ENCODE measurements at places on chromosomes 1 and 21.

GRCh38 chr1:25985171-25985570 is 12.7 kb downstream of the PAFAH2 start:
- no peak for DNase-seq

DNA sequence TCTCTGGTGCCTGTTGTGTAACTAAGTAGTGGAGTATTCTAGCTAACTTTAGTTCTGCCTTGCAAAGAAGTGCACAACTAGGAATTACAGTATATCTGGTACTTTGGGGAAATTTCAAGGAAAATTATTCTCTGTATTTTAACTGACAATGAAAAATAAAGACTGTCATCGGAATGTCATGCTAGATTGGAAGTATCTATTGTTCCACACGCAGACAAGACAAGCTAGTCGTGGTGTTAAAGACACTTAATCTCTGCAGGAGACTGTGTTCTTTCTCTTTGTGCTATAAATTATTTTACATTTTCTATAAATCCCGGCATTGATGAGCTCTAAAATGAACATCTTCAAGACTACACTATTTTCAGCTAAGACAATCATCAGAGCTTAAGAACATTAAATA is 1068.8 kb upstream of the ADGRL4 start:
- DNase-seq, result no peak

DNA sequence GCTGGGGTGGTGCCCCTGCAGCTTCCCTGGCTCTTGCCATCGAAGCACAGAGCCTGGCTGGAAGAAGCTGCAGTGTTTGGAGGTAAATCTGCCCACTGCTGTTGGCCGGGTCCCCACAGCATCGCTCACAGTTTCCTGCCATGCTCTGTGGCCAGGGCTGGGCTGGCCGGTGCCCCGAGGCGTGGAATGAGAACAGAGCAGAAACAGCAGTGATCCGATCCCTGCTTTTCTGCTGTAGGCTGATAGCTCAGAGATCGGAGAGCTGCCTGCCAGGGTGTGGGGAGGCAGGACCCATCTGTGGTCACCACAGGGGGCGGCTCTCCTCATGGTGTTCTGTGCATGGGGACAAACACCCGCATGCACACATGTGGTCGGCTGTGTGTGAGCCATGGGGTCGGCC is 11.5 kb downstream of the SLC45A1 start:
- no peak for DNase-seq

DNA sequence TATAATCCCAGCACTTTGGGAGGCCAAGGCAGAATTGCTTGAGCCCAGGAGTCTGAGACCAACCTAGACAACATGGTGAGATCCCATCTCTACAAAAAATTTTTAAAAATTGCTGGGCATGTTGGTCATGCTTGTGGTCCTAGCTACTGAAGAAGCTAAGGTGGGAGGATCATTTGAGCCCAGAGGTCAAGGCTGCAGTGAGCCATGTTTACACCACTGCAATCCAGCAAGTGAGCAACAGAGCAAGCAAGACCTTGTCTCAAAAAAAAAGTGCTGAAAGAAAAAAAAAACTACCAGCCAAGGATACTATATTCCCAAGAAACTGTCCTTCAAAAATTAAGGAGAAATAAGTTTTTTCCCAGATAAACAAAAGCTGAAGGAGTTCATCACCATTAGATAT is 78.1 kb downstream of the SH3GLB1 start:
- DNase-seq, result no peak

DNA sequence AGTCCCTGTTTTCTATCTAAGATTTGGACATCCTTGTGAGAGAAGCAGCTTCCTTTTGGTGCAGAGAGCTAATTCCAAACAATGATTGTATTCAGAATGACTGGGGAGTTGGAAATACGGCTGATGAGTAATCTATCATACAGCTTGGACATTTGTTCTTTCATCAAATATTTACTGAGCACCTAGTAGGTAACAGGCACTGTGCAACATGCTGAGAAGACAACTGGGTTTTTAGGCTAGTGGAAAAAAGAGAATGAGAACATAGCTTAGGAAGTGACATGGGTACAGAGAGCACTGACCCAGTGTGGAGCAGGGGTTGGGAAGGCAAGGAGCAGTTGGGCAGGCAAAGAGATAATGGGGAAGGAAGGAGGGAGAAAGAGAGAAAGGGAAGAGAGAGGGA is 87.5 kb downstream of the TBX19 start:
- DNase-seq, result no peak

GRCh38 chr1:202247837-202248795 is 54.5 kb downstream of the LGR6 start:
- DNase-seq, result no peak

GRCh38 chr1:104406728-104407127 is 657.0 kb downstream of the AMY1C start:
- DNase-seq, result no peak

GRCh38 chr1:24695202-24695974 is 49.9 kb upstream of the CLIC4 start:
- no peak for DNase-seq

- no peak for DNase-seq
Measured at GRCh38 chr1:60636946-60637345, 445.4 kb upstream of the NFIA start.

- DNase-seq, result no peak
Measured at GRCh38 chr1:119435052-119435451, 20.1 kb downstream of the HSD3B2 start.

DNA sequence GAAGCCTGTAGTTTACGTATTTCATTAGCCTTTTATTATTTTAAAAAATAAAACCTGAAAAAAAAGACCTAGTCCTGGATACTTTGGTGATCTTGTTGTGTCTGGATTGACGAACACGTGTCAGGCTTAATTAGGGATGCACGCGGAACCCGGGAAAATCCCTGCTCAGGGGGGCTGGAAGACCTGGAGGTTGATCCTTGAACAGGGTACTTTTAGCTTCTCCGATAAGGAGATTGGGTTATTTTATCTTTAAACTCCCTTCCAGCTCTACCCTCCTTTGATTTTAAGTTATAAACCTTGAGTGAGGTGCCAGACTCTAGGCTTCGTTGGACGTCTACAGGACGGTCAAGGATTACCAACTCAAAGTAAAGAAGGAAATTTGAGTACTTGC is 552 bp upstream of the ZNF691 start:
- DNase-seq, result no peak

GRCh38 chr1:160949881-160950280 is 4.7 kb downstream of the ITLN2 start:
- no peak for DNase-seq

GRCh38 chr21:32576011-32576410 is 9.3 kb downstream of the TCP10L start:
- no peak for DNase-seq

DNA sequence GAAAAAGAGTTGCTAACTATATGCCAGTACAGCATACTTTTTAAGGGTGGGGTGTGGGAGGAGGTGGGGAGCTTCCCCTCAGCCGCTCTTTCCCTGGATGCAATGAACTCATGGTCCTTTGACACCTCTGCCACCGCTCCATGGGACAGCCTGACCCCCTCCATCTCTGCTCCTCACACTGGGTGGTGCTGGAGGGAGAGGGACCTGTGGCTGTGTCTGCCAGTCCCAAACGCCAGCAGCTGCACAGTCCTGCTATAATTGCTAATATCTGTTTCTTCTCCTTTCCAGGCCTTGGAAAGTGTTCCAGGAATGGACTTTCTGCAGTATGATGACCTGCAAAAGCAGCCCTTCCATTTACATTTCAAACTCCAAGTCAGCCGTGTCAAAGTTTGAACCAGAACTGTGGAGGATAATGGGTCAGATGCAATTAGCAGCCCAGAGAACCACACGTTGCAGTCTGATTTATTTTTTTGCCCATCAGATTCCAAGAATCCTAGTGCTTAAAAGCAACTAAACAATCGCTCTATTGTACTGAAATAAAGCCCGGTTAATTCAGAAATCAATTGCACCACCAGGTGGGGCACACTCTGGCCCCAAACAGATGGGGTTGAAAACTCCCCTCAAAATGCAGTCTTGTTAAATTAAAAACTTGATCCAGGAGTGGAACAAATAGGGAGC is 160.7 kb upstream of the LMO4 start:
- no peak for DNase-seq

DNA sequence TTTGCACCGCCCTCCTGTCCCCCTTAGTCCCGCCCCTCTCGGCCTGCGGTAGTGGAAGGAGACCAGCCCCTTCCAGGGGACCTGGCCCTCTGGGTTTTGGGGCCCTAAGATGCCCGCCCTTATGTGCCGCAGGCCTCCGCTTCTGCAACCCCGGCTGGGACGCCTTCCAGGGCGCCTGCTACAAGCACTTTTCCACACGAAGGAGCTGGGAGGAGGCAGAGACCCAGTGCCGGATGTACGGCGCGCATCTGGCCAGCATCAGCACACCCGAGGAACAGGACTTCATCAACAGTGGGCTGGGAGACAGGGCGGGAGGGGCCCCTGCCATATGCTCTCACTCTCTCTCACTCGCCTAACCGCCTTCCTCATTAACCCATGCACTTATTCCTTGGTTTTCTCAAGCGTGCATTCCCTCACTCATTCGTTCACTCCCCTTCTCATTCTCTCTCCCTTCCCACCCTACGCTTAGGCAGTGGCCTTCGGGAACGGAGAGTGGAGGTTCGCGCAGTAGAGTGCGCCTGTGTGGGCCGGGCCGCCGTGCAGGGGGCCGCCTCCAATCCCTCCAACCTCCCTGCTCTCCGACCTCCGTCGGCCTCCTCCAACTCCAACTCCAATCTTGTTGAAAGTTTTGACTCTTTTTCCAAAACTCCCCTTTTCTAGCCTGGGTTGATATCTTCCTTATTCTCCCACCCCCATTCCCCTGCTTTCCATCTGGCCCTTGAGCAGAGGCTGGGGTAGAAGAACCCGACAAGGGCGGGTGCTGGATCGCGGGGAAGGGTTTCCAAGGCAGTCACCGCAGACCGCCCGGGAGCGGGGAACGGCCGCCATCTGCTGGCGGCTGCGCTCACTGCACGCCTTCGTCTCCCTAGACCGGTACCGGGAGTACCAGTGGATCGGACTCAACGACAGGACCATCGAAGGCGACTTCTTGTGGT is 15.2 kb downstream of the BCAN start:
- peak; percentile 61 for DNase-seq

DNA sequence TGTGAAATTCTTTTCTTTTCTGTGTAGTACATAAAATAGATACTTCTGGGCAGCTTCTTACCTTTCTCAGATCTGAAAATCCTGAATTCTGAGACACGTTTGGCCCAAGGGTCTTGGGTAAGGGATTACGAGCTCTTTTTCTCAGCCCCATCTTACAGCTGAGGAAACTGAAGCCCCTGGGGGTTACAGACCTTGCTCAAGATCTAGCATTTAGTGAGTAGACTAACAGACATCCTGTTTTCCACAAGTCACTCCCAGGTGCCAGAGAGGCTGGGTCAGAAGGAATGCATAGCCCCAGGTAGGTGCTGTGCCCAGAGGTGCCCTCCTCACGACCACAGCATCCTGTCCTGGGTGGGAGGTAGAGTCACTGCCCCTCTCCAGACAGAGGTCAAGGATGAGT is 13.2 kb upstream of the CREG1 start:
- no peak for DNase-seq

- DNase-seq, result no peak
Measured at GRCh38 chr1:177471244-177471643, 300.5 kb downstream of the BRINP2 start.

DNA sequence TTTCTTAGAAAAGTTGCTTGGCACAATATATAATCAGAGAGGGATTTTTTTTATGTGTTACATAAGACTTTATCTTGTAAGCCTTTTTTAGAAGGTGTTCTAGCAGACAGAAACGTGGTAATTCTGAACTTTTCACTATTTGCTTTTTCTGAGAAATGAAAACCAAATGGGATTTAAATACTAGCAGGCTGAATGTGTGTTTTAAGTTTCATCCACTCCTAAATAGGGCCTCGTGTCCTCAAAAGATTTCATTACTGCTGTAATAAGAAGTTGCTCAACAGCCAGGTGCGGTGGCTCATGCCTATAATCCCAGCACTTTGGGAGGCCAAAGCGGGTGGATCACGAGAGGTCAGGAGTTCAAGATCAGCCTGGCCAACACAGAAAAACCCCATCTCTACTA is 44.7 kb upstream of the FMO2 start:
- DNase-seq, result no peak

DNA sequence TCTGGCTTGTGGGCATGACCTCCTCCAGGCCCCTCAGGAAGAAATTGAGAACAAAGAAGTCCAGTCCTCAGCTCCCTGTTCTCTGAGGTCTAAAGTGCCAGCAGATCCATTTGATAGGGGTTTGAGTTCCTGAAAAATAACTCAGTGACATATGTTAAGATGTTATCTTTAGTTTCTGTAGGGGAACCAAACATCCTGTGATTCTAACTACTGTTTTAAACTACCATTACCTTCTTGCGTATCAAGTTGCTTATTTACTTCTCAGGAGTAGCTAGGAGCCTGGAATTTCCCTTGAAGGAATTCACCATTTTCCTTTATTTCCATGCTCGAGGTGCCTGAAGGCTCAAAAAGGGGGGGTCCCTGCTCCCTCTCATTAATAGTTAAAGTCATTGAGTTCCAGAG is 18.8 kb upstream of the LIN9 start:
- no peak for DNase-seq

DNA sequence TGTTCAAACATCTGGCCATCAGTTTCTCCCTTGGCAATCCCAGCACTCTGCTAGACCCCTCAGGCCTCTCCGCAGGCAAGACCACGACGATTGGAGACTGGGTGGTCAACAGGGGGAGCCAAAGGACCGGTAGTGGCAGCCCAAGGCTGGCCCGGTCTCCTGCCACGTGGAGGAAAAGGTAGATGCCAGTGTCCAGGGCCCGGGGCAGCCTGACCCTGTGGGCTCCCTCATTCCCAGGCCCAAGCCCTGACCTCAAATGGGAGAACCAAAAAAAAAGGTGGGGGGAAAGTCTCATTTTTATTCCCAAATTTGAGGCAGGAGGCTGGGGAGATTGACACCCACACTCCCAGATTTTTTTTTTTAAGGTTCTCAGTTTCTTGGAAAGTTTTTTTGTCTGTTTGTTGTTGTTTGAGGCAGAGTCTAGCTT is 24.8 kb downstream of the S100A6 start:
- peak; percentile 65 for DNase-seq

DNA sequence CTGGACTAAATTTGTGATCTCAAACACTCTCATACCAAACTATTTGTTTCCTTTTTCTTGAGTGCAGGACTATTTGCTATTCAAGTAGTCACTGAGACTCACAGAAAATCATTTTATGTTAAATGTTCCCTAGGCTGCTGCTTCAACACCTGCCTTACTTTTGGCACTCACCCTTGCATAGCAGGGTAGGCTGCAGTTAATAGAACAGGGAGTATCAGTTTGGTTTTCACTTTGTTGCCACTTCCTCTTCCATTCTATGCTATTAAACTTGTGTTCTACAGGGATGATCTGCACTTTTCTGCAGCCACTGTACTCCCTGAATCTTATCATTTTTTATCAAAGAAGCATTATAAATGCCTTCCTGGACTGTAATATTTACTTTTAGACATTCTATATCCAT is 148.7 kb upstream of the PRMT6 start:
- no peak for DNase-seq

- DNase-seq, result no peak
Measured at GRCh38 chr1:48790397-48790796, 13.7 kb upstream of the BEND5 start.

- no peak for DNase-seq
Measured at GRCh38 chr1:225822655-225823403, 12.9 kb downstream of the EPHX1 start.

DNA sequence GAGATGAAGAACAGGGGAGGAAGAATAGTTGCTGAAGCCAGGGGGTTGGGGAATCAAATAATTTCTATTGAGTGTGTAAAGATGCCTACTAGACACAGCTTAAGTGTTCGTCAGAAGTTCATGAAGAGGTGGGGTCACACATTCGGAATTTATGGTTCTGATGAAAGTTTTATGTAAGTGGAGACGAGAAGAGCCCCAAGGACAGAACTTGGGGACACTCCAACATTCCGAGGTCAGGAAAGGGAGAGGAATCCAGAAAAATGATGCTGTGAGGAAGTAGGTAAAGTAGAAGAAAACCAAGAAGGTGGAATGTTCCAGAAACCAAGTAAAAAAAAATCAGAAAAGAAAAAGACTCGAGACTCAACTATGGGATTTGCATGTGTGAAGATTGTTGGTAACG is 272.5 kb downstream of the SIPA1L2 start:
- no peak for DNase-seq

Measured in activated T-helper 1 cell treated with Interleukin-2 at 50 U/mL for 16 hours (primary cell).